ENCODE measurements at places on chromosomes 3 and 15.
A peak's percentile ranks its signal among the peaks of the same experiment; 100 is the strongest.

DNA sequence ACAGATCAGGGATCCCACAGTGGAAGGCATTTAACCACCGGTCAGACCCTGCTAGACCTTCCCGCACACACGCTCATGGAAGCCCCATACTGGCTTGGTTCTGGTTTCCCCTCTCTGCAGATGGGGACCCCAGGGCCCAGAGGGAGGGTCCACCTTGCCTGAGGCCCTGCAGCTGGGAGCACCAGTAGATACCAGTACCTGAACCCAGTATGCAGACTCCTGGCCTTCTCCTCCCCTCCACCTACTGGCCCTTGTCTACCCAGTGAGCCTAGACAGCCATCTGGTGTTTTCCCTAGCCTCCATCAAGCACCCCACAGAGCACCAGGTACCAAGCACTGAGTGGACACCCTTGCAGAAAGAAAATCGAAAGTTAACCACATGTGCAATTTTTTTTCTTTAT, 65.1 kb downstream of the MEGF11 start:
- no peak for DNase-seq

GRCh38 chr15:79425591-79426295, 6.4 kb upstream of the MINAR1 start:
- DNase-seq: no peak

- no peak for DNase-seq
These were observed 9.1 kb downstream of the VPS8 start for GRCh38 chr3:184821034-184821433.

- no peak for DNase-seq
These were observed 17.6 kb downstream of the VGLL4 start for GRCh38 chr3:11626084-11626463.

DNA sequence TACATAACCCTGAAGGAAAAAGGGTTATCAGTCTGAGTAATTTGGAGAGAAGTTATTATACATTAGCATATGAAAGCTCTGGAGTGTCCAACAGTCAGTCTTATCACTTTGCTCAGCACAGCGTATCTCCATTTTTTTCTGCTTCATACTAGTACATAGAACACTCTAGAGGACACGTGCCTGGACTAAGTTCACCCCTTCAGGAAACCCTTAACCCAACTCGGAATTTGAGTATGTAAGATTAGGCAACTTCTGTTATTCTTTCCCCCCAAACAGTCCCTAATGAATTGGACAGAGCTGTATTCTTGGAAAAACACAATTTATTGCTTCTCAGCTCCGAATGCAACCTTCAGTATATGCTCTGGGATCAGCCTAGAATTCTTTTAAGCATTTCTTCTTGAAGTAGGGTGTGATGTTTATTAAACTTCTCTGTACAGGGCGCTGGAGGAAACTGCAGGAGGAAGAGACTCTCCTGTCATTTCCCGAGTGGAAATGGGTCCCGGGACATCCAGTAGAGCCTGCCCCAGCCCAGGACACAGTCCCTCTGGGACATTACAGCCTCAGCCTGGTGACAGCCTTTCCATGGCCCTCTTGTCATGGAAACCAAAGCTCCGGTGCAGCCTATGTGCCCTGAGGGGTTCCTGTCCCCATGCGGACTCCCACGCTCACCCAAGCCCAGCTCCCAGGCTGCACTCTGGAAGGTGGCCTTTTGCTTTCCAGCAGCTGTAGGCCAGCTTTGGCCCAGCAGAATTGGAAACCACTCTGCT, 37.3 kb upstream of the CMTM8 start:
- DNase-seq: no peak

DNA sequence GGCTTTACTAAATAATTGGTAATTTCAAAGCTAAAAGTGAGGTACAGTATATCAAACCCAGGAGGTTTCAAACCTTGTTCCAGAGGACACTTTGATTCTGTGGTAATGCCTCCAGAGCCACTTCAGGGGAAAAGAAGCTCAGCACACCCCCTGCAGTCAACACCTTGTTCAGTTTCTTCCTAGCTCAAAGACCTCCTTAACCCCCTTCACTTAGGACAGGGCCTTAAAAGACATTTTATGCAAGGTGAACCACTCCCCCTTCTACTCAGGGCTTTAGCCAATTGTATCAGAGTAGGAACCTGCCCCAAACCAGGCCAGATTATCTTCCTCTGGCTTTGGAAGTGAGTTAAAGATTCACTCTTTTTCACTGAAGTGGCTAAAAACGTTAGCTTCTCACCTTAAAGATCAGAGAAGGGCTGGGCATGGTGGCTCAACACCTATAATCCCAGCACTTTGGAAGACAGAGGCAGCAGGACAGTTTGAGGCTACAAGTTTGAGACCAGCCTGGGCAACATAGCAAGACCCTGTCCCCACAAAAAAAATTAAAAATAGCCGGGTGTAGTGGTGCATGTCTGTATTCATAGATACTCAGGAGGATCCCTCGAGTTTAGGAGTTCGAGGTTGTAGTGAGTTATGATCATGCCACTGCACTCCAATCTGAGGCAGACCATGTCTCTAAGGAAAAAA, 3.4 kb downstream of the DENND6A start:
- DNase-seq: no peak

GRCh38 chr3:64759811-64760210, 72.0 kb upstream of the ADAMTS9 start:
- no peak for DNase-seq

GRCh38 chr3:157190380-157190872, 30.5 kb upstream of the CCNL1 start:
- DNase-seq: peak; percentile 25

DNA sequence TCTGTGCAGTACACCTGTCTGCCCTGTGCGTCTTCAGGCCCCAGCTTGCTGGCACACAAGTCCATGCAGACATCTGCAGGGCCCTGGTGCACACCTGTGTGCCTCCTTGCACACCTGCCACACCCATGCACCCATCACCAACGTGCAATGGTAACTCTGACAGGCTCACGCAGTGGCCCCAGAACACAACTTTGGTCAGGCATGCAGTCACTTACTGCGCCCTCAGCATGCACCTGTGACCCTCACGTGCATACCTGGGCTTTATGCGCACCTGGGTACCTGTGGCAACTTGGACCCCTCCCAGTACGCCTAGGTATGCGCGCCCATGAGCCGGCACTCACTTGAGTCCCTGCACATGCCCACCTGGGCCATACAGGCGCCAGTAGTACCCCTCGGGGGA, 1.7 kb downstream of the PLXND1 start:
- no peak for DNase-seq
